Adrenal gland (tissue), 19 donors: ENCODE measurements at places on chromosomes 12 and 14. TPM values are rescaled to one million over a fixed set of nuclear protein-coding genes. Genes with fewer than 3 reads are reported as not detected.

DNA sequence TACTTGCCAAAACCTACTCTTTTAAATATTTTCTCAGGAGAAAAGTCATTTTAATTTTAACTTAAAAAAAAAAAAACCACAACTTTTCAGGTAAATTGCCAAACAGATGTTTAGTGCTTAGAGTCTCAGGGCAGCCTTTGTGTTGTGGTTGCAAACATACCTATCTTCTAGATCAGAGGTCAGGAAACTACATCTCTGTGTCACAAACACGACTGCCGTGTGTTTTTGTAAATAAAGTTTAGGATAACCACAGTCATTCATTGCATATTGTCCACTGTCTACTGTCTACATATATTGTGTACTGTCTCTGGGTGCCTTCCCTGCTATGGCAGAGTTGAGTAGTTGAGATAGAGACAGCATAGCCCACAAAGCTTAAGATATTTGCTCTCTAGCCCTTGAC is 48.9 kb downstream of the DYRK2 start:
- H3K4me3 ChIP-seq = no peak overlapping the region
- no peak overlapping the region for H3K27ac ChIP-seq
- no peak for DNase-seq
- H3K4me1 ChIP-seq = no peaks in the 10 kb centered on the region
- H3K27me3 ChIP-seq = no peaks in the 10 kb centered on the region
- H3K36me3 ChIP-seq = no peaks in the 10 kb centered on the region

SLC5A8 gene
- 3.3 TPM for total RNA-seq

GRCh38 chr12:9740106-9740750 is 7.3 kb upstream of the CLECL1 start:
- H3K27ac ChIP-seq = no peak overlapping the region
- H3K4me1 ChIP-seq = no peaks in the 10 kb centered on the region
- no peaks in the 10 kb centered on the region for H3K36me3 ChIP-seq
- no peak for DNase-seq
- H3K27me3 ChIP-seq = peaks cover 4% of the 10 kb centered on the region

DNA sequence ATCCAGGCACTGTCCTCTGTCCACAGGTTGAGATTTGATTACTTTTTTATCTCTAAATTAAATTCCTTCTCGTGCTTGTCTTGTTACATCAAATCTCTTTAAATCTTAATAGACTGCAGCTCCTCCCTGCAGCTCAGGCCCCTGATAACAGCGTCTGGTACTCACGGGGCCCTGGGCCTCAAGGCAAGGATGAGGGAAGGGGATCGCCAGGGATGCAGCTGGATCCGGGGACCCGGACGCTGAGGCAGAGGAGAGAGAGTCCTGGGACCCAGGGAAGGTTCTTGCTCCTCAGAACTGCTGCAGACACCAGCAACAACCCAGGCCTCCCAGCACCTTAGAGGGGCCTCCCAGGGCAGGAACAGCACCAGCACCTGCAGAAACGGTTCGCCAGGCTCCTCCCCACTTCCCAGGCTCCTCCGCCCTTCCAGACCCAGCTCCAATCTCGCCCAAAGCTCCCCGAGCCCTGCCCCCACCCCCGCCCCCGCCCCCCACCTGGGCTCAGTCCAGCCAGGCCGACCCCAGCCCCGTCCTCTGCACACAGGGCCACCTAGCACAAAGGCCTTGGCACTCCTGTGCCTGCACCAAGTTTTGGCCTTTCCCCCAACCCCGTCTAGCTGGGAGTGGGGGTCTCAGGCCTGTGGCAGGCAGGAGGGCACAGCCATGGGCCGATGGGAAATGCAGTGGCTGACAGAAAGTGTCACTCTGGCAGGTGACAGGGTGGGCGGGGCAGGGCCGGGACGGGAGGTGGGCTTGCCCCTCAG is 60.3 kb upstream of the GALNT9 start:
- H3K27ac ChIP-seq = no peak overlapping the region
- H3K36me3 ChIP-seq = no peaks in the 10 kb centered on the region
- H3K4me1 ChIP-seq = no peaks in the 10 kb centered on the region
- DNase-seq = no peak
- H3K4me3 ChIP-seq = no peak overlapping the region

SERPINA9 gene
- not detected for total RNA-seq

DNA sequence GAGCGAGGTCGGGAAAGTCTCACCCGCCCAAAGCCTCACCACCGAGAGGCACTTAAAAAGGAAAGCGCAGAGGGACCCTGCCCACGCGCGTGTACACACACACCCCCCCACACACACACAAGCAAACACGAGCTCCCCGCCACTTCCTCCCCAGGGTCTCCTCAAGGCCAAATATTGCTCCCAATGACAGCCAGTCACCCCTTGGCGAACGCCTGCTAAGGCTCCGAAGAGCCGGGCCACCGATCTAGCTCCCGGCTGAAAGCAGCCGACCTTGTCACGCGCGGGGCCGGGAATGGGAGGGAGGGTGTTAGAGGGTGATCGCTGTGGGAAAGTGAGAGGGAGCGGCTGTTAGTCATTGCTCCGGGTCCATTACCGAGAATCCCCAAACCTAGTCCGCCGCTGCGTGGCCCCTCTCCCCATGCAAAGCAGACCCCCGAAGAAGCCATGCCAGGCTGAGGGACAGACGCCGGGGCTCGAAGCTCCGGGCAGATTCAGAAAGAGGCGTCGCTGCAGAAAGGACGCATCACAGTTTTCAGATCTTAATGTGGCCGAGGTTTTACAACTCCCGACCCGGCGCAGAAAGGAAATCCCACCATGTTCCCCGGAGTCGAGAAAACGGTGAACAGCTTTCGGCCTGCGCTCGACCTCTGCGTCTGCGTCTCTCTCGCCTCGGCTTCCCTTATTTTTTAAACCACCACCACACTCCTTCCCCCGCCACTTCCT is 2.6 kb downstream of the BMP4 start:
- H3K4me3 ChIP-seq = peak overlapping the region; percentile 69
- no peak for DNase-seq
- H3K36me3 ChIP-seq = no peaks in the 10 kb centered on the region

- no peaks in the 10 kb centered on the region for H3K27me3 ChIP-seq
- no peak for DNase-seq
- no peaks in the 10 kb centered on the region for H3K36me3 ChIP-seq
These were observed 92.3 kb downstream of the NTF3 start for GRCh38 chr12:5524116-5524768.

DNA sequence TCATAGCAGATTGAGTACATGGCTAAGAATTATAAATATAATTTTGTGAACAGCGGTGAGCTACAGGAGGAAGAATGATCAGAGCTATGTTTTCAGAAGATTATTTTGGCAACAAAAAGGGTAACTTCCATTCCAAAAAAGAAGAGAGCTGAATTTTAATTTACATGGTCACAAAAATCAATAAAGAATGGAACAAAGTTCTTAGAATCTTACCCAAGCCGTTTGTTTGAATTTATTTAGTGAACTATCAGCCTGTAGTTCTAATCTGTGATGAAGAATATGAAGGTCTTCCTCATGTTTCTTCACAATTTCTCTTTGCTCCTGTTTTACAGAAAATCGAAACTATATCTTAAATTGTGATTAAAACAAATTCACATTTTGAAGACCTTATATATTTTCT is 54.4 kb upstream of the C12orf50 start:
- H3K27me3 ChIP-seq = no peaks in the 10 kb centered on the region
- H3K4me1 ChIP-seq = no peaks in the 10 kb centered on the region
- DNase-seq = no peak
- no peak overlapping the region for H3K27ac ChIP-seq

GRCh38 chr12:43648636-43649035 is 96.6 kb upstream of the ADAMTS20 start:
- no peaks in the 10 kb centered on the region for H3K27me3 ChIP-seq
- no peak for DNase-seq
- H3K27ac ChIP-seq = no peak overlapping the region
- H3K4me1 ChIP-seq = no peaks in the 10 kb centered on the region
- H3K4me3 ChIP-seq = no peak overlapping the region

DACT1 gene
- 10.3 TPM for total RNA-seq

DNA sequence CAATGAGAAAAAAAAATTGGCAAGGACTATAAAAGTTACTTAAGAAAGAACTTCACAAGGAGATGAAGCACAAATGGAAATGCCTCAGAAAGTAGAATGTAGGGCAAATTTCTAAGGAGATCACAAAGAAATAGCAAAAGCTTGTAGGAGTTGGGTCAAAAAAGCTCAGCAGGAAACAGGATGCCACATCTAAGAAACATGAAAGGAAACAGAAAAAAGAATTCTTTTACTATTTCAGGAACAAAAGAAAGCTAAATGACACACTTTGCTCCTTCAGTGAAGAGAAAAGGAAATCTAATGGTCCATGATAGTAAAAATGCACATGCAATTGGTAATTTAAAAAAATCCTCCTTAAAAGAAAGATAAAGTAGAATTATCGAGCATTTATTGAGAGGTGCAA is 452.1 kb upstream of the GARIN6 start:
- no peaks in the 10 kb centered on the region for H3K27me3 ChIP-seq
- DNase-seq = no peak
- no peak overlapping the region for H3K27ac ChIP-seq
- H3K4me3 ChIP-seq = no peak overlapping the region

- no peak overlapping the region for H3K27ac ChIP-seq
- DNase-seq = no peak
- no peak overlapping the region for H3K4me3 ChIP-seq
- H3K4me1 ChIP-seq = no peaks in the 10 kb centered on the region
- H3K36me3 ChIP-seq = no peaks in the 10 kb centered on the region
These were observed 11.6 kb downstream of the FBXW8 start for GRCh38 chr12:116922194-116922897.

- H3K36me3 ChIP-seq = no peaks in the 10 kb centered on the region
- no peak overlapping the region for H3K4me3 ChIP-seq
- peak; percentile 80 for DNase-seq
These were observed 43.3 kb downstream of the GALNT9 start for GRCh38 chr12:132285991-132286681.

- no peaks in the 10 kb centered on the region for H3K4me1 ChIP-seq
- no peak for DNase-seq
- no peaks in the 10 kb centered on the region for H3K36me3 ChIP-seq
- no peaks in the 10 kb centered on the region for H3K27me3 ChIP-seq
- H3K4me3 ChIP-seq = no peak overlapping the region
These were observed 857.8 kb downstream of the C12orf50 start for GRCh38 chr12:87171356-87171755.

DNA sequence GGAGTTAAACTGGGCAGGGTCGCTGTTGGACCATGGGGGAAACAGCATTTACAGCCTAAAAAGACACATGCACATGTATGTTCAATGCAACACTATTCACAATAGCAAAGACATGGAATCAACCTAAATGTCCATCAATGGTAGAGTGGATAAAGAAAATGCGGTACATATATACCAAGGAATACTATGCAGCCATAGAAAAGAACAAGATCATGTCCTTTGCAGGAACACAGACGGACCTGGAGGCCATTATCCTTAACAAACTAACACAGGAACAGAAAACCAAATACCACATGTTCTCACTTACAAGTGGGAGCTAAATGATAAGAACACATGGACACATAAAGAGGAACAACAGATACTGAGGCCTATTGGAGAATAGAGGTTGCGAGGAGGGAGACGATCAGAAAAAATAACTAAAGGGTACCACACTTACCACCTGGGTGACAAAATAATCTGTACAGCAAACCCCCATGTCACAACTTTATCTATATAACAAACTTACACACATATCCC is 25.0 kb upstream of the SRP54 start:
- H3K4me1 ChIP-seq = no peaks in the 10 kb centered on the region
- no peak for DNase-seq
- H3K36me3 ChIP-seq = no peaks in the 10 kb centered on the region
- no peak overlapping the region for H3K27ac ChIP-seq
- H3K27me3 ChIP-seq = no peaks in the 10 kb centered on the region
- H3K4me3 ChIP-seq = no peak overlapping the region

GRCh38 chr12:117660896-117661295 is 299.5 kb upstream of the NOS1 start:
- no peaks in the 10 kb centered on the region for H3K36me3 ChIP-seq
- no peaks in the 10 kb centered on the region for H3K4me1 ChIP-seq
- H3K4me3 ChIP-seq = no peak overlapping the region
- H3K27ac ChIP-seq = no peak overlapping the region
- no peaks in the 10 kb centered on the region for H3K27me3 ChIP-seq

GRCh38 chr12:5715021-5715420 is 230.0 kb downstream of the ANO2 start:
- H3K27me3 ChIP-seq = peaks cover 3% of the 10 kb centered on the region
- no peak overlapping the region for H3K4me3 ChIP-seq
- no peaks in the 10 kb centered on the region for H3K36me3 ChIP-seq
- DNase-seq = no peak

DNA sequence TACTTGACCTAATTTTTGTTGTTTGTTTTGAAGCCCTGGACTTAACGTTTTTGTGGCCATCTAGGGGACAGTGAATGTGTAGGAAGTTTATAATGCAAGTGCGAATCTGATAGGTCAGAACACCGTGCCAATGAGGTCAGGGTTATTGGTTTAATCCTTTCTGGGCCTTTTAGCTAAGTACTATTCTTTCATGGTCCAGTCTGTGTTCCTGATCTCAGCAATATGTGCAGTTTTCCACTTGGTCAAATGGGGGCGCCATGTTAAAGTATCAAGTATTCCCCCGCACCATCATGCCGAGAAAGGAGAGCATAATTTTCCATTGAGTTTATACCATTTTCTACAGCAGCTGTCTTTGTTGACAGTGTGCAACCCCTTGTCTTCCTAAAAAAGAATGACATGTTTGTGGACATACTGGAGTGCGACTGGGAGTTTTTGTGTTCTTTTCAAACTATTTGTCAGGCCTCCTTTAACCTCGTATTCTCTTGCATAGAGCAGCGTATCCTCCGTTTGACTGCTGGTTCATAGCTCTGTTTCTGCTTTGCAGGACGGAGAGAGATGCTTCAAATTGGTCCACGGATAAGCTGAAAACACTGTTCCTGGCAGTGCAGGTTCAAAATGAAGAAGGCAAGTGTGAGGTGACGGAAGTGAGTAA is 1.3 kb downstream of the AHSA1 start:
- H3K36me3 ChIP-seq = peaks cover 49% of the 10 kb centered on the region
- peak; percentile 75 for DNase-seq
- peak overlapping the region; percentile 71 for H3K27ac ChIP-seq
- peaks cover 4% of the 10 kb centered on the region for H3K4me1 ChIP-seq
- no peaks in the 10 kb centered on the region for H3K27me3 ChIP-seq

GRCh38 chr14:37903343-37904191 is 304.1 kb upstream of the SSTR1 start:
- peak; percentile 13 for DNase-seq
- no peak overlapping the region for H3K4me3 ChIP-seq
- H3K36me3 ChIP-seq = no peaks in the 10 kb centered on the region
- H3K27ac ChIP-seq = no peak overlapping the region
- H3K4me1 ChIP-seq = no peaks in the 10 kb centered on the region

KCNJ8 gene
- total RNA-seq = 17.4 TPM

DNA sequence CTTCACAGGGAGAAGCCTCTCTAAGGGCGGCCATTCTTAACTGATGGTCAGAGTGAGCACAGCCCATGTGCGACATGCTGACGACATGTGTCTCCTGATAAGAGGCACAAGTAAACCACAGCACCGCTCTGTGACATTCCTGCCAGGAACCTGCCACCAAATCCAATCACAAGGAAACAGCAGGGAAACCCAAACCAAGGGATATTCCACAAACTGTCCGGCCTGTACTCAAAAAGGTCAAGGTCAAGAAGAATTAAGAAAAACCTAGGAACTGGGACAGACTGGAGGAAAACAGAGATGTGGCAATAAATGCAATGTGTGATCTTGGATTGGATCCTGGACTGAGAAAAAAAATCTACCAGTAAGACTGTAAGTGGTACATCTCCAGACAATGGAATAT is 91.9 kb downstream of the SYNE3 start:
- H3K4me1 ChIP-seq = no peaks in the 10 kb centered on the region
- no peaks in the 10 kb centered on the region for H3K36me3 ChIP-seq
- DNase-seq = peak; percentile 57
- H3K4me3 ChIP-seq = no peak overlapping the region
- H3K27ac ChIP-seq = no peak overlapping the region
